Osteoblast (primary cell): ENCODE measurements at places on chromosomes 3 and 15. TPM values are rescaled to one million over a fixed set of nuclear protein-coding genes. Genes with fewer than 3 reads are reported as not detected.

The IQCF5 gene
- not detected in 2 replicates for total RNA-seq

The SPTBN5 gene
- total RNA-seq: under 0.01 and 0.36 TPM in 2 replicates

GRCh38 chr15:69562564-69562963 lies 109.9 kb downstream of the RPLP1 start:
- no peak for DNase-seq
- peaks cover 34% of the 10 kb centered on the region for H3K27me3 ChIP-seq
- no peak overlapping the region for H3K27ac ChIP-seq
- peaks cover 16% of the 10 kb centered on the region for H3K4me1 ChIP-seq
- H3K36me3 ChIP-seq: no peaks in the 10 kb centered on the region
- H3K4me3 ChIP-seq: no peak overlapping the region

DNA sequence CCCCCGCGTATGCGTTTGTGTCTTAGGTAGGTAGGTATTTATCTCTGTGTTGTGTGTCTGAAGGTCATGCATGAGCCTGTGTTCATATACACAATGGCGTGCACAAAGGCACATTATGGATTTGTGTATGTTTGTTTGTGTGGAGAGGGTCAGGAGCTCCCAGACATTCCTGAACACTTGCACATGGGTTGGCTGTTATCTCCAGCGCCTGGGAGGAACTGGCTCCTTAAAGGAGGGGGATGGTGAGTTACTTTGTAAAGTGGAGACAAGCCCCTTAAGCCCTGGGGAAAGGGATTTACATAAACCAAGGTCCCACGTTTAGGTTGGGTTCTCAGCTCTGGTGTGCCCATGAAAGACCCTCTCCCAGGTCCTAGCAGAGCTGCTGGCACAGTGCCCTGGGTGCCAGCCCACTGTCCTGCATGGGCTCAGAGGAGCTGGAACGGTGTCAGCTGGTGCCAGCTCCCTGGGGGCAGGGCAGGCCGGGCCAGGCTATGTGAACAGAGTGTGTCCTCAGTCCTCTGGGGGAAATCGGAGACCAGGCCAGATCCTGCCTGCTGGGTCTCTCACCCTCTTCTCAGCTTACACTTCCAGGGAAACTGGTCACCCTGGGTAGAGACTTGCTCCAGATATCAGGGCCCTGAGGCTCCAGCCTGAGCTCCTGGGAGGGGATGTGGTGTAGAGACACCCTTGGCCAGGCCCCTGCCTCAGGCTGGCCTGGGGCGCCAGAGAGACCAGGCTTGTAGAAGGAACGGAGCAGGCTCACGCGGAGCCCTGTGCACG lies 25.1 kb downstream of the SNX33 start:
- DNase-seq: peak; percentile 95
- H3K36me3 ChIP-seq: no peaks in the 10 kb centered on the region
- H3K27ac ChIP-seq: peak overlapping the region; percentile 93
- peaks cover 36% of the 10 kb centered on the region for H3K4me1 ChIP-seq
- H3K27me3 ChIP-seq: no peaks in the 10 kb centered on the region
- H3K4me3 ChIP-seq: peak overlapping the region; percentile 45

- no peaks in the 10 kb centered on the region for H3K36me3 ChIP-seq
- H3K4me1 ChIP-seq: peaks cover 12% of the 10 kb centered on the region
- H3K27ac ChIP-seq: no peak overlapping the region
- H3K27me3 ChIP-seq: no peaks in the 10 kb centered on the region
These were observed 80.2 kb downstream of the PPARG start for GRCh38 chr3:12369029-12369428.

GRCh38 chr3:123739106-123739505 lies 145.0 kb downstream of the MYLK start:
- peak overlapping the region; percentile 80 for H3K27ac ChIP-seq
- H3K36me3 ChIP-seq: peaks cover 38% of the 10 kb centered on the region
- H3K27me3 ChIP-seq: no peaks in the 10 kb centered on the region
